KBM-7 (cell line): ENCODE measurements at places on chromosomes 7 and 10.

DNA sequence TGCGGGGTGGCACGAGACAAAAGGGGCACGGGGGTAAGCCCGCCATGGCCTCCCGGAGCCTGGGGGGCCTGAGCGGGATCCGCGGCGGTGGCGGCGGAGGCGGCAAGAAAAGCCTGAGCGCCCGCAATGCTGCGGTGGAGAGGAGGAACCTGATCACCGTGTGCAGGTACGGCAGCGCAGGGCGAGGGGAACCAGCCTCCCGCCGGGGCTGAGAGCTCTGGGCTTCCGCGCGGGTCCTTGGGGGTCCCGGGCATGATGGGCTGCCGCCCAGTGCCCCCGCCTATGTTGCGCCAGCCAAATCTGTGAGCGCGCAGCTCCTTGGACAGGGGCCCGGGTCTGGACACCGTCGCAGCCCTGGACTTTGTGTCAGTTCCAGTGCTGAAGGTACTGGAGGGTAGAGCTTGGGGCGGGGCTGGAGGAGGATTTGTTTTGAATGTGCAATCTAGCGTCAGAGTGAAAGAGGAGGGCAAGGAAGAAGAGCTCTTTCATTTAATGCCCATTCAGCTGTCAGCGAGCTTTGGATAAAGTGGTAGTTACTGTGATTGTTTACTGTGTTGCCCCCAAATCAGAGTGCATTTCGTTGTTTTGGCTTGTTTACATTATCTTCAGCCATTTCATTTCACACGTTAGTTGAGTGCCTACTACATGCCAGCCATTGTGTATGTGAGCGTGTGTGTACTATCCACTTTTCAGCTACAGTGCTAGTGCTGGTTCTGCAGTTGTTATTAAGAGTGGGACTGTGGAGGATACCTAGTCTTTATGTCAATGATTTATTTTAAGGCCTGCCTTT is 777 bp downstream of the RUNDC3B start:
- DNase-seq, result peak; percentile 34

DNA sequence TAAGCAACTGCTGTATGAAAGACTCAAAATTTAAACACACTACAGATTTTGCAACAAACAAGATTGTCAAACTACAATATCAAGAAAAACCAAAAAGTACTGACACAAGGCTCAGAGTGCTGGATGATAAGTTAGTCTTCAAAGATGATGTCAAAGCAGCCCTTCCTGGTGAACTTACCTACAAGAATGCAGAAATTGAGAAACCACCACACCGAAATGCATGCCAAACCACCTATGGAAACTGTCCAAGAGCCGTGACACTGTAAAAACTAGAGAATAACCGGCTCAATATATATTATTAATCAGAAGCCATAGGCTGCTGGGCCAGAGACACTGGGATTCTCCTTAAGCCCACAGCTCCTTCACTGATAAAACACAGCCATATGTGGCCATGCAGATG is 25.3 kb downstream of the DENND11 start:
- no peak for DNase-seq

GRCh38 chr7:114825423-114825951 is 96.4 kb upstream of the MDFIC start:
- peak; percentile 18 for DNase-seq

DNA sequence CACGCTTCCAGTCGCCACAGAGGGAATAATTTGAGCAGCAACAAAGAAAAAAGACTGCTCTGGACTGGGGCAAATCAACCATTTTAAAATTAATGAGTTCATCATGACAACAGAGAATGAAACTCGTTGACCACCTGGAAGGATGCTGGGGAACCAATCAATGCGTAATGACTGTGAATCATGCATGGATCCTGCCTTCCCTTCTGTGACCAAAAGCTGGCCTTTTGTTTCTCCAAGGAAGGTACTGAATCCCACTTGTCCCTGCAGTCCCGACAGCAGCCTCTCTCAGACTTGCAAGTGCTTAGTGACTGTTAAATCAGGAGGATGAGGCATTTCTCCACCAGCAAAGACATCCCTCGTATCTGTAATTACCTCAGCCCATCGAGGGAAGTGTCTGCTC is 68.0 kb upstream of the TNS3 start:
- DNase-seq, result no peak

DNA sequence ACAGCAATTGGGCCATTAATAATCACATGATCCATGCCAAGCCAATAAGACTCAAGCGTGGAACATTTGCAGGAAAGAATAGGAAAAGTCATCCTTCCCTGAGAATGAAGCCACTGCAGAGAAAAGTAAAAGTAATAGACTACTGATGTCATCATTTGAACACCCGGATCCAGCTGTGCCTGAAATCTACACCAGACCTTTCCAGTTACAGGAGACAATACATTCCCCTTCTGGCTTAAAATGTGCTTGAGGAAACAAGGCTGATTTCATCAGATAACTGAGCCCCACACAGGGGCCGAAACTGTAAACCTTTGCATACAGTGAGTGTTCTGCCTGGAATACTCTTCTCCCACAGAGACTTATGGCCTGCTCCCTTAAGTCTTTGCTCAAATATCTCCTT is 232.8 kb downstream of the KCNMA1 start:
- DNase-seq, result no peak

DNA sequence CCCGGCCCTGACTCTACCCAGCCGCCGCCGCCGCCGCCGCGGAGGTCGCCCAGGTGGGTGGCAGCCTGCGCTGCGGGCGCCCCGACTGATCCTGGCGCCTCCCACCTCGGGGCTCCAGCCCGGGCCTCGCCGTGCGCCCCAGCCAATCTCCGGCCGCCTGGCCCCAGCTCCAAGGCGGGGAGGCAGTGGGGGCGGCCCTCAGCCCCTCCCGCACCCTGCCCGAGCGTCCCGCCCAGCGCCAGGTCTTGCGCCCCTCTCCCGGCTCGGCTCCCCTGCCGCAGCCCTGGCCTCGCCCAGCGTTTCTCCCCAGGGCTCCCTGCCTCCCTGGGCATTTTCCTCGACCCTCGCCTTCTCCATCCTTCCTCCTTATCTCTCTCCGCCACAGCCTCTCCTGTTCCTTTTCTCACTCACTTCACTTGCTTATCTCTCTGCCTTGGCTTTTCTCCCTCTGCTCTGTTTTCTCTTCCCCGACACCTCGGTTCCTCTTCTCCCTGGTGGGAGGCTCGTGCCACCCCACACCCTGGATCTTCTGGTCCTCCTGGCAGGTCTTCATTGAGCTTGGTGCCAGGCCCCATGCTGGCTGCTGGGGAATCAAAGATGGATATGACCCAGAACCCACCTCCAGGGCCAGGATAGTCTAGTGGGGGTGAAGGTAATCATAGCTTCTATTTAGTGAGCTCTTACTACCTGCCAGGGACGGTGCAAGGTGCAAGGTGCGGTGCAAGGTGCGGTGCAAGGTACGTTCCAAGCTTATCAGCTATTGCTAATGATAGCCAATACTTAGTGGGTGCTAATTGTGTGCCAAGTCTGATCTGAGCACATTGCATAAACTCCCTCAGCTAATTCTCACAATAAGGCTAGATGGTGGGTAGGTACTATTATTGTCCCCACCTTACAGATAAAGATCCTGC is at the start of gene SFRP5:
Gene SFRP5 (minus strand): TSS at position 87 of the 911 bp plus-strand sequence. CDS start 166 bp downstream, outside the sequence.
- DNase-seq, result no peak

DNA sequence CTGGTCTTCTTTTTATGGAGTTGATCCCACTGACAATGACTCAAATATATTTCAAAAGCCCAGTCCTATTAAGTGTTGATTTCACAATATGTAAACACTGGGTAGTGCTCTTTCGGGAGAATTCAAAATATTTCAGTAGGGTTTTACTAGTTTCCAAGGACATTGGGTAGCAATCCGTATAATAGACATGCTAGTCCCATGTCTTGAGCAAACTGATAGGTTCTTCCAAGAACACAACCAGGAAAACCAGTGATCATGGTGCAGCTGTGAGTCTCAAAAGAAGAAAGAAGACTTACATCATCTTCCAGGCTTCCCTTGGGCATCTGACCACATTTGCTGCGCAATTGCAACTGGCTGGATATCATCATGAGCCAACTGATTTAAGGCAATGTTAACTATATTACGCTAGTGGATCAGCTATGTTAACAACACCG is 59.3 kb upstream of the APBB1IP start:
- no peak for DNase-seq

DNA sequence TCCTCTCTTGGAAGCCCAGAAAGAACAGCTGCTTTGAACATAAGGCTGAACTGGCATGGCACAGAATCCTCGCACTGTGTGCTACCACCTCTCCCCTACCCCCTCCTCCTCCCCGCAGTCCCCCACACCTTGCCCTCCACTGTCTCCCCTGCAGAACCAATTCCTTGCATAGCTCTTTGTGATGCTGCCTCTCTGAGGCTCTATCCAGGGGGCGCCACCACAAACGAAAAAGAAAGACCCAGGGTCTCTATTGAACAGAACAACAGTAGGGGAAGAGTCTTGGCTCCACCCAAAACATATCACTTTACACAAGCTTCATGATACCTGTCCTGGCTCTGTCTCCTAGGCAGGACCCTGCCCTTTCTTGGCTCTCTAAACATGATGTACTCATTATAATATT is 26.2 kb upstream of the EBLN1 start:
- no peak for DNase-seq

DNA sequence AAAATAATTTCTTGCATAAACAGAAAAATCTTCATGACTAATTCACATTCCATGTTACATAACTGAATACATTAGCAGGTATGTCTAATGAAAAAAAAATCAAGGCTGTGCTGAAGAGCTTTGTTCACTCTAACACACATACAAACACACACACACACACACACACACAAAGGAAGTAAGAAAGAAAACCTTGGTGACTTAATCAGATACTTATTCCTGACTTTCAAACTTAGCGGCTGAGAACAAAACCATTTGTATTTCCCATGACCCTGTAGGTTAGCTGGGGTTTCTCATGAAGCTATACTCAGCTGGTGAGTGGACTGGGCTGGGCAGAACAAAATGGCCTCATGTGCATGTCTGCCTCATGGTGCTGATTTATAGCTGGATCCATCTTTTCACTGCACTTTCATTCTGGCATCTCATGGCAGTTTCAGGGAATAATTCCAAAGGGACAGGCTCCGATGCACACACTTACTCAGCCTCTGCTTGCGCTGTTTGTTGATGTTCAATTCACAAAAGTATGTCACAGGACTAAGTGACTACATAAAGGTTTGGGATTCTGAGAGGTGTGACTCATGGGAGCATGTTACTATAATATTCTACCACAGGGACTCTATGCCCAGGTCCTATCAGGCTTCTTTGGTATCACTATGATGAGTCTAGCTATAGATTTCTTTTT is 161.2 kb downstream of the PCLO start:
- DNase-seq, result no peak

GRCh38 chr10:131311661-131312477 is at the start of gene TCERG1L:
Gene TCERG1L, minus strand, starts transcription at chr10:131311721. Its CDS starts 86 bp downstream, at chr10:131311635.
- DNase-seq, result no peak

- DNase-seq, result no peak
Observed at GRCh38 chr7:70432567-70433001, 699.4 kb upstream of the GALNT17 start.

GRCh38 chr10:22816298-22816653 is 101.9 kb upstream of the PIP4K2A start:
- DNase-seq, result peak; percentile 35

DNA sequence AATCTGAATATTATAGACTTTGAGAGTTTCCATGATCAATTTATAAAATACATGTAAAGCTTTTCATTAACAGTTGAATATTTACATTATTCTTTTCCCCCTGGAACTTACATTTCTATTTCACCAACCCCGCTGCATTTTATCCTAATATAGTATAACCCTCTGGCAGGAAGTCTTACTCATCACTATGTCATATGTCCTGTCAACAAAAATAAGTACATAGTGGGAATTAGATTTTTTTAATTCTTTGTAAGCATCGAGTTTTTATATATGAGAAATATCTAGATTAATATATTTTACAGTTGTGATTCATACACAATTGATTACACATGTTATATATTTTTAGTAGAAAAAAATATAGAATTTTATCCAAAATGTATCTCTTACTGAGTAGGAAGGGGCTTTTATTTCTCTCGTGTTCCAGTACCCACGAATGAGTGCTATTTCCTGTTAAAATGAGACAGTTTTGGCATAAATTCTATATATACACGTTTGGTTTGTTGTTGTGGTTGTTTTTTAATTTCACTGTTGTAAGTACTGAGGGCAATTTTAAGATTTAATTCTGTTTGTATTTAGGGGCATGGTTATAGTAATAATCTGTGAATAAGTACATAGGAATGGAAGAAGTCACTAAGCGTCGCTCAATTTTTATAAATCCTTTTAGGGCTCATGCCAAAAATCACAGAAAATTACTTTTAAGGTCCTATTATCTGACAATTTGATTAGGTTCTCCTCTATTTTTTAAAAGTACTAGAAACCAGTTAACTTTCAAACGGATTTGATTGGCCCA is 87.1 kb downstream of the HECW1 start:
- no peak for DNase-seq

GRCh38 chr7:1275451-1276381 is 43.0 kb downstream of the UNCX start:
- DNase-seq, result no peak

DNA sequence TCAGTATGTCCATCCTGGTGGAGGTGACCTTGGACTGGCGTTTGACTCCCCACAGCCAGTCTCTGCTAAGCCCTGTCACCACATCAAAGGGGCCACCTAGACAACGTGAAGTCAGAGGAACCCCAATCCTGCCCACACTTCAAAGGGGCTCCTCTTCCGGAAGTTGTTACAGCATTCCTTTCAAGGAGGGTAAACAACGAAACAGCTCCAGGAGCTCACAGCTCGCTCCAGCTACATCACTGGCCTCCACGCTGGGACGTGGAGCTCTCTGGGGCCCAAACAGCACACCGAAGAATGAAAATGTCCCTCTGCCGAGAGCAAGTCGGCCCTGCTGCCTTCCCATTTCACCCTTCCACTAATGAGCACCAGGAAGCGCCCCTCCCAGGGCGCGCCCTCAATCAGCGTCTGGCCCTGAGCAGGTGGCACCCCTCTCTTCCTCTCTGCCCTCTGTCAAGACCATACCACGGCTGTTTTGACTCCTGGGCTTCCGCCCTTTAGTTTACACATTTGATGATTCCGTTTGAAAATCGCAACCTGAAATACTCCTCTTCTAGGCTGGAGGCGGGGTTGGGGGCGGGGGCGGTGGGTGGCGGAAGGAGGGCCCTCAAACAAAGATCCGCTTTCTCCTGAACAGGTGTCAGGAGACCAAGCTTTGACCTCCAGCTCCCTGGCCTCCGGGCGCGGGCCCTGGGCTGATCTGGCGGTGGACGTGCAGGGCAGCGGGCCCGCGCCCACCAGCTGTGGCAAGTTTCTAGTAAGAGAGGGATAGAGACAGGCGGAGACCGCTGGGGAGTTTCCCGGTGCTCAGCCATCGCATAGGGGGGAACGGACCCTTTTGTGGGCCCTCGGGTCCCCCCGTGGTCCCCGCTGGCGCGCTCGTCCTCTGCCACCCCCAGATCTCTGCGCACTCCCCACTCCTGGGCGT is 53.1 kb upstream of the KDM7A start:
- DNase-seq, result peak; percentile 21

DNA sequence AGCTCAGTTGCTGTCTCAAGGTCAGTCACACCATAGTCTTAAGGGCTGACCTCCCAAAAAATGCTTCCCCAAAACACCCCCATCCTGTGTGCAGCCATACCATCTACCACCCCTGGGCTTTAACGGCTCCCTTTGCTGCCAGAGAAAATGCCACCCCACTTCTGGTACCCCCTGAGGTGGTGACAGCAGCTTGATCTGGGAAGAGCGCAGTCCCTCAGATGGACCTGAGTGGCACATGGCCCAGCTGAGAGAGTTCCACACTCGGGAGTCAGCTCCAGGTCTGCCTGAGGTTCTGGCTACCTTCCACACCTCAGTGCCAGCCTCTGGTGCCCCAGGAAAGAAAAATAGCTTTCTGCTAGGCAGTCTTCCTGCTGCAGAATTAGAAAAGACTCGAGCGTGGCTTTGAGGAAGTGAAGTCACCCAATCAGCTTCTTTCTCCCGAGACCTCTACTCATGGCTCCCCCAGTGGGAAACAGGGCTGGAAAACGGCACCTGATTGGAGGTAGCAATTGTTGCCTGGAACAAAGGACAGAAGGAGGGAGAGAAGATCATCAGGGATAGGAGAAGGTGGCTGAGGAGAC is 151.7 kb downstream of the ARHGAP21 start:
- peak; percentile 8 for DNase-seq
